ENCODE measurements at places on chromosomes 6 and 20. TPM values are rescaled to one million over a fixed set of nuclear protein-coding genes. Genes with fewer than 3 reads are reported as not detected.

DNA sequence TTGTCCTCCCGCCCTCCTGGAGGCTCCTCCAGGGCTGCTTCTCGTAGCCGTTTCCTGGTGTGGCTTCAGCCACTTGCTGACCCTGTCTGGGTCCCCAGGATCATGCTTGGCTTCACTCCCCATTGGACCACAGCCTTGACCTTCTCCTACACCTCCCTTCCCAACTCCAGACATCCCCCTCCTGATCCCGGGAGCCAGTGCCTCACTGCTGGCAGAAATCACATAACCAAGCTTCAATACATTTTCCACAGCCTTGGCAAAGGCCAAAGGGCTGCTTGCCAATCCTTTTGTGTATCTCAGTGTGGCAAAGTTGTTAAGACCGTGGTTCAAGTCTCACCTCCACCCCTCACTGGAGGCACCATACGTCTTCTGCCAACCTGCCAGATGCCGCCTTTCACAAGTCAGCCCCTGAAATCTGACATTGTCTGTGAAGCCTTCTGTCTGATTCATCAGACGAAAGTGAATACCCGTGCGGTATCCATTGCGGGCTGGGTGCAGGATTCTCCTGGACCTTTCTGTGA, 60.1 kb downstream of the PHACTR3 start:
- DNase-seq: no peak

DNA sequence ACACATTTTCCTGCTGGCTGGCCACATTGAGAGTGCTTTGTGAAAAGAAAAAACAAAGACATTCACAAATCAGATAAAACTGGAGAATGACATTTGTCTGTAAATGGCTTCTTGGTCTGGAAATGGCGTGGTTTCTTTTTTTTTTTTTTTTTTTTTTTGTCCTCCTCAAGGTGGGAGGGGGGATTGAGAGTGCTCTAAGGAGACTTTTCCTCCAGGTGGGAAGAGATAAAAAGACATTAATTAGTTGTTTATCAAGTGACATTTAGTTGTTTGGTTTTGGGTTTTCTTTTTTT, 40.4 kb downstream of the GNAS start:
- no peak for DNase-seq

Gene C6orf15
- not detected for total RNA-seq

DNA sequence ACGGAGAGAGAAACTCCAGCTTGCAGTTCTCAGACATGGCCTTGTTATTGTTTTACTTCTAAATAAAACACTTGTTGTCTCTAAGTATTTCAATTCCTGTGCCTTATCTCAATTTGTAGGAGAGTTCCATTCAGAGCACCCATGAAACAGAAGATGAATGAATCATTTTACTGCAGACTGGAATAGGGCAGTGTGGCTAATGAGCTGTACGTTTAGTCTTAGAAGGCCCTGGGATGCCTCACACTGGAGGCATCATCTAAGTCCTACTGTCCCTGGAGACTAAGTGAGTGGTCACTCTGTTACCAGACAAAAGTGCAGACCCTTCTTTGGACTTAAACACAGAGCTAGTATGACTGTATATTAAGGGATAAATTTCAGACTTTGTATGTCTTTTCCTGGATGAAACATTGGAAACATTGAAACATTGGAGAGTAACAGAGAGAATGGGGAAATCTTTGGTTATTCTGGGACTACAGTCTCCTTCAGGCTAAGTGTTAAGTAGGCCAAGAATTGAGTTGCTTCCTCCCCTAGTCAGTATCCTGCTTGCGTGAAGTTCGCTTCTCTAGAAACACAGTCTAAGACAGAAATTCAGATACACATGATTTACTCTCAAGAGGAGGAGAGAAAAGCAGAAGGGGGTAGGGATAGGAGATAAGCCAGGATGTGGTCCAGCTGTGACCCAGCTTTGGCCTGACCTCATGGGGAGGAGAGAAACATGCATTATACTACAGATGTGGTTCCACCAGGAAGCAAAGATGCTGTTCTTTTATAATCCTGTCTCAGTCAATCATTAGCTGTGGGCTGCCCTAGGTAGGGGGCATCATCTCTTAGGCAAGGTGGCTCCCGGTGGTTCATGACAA, 167.4 kb upstream of the BMP2 start:
- DNase-seq: no peak

Gene FHL5
- total RNA-seq: 6.8 TPM

- no peak for DNase-seq
Observed at GRCh38 chr6:20166210-20166609, 46.1 kb downstream of the MBOAT1 start.

Gene SAMD5
- total RNA-seq: 0.51 TPM

Gene PRL
- total RNA-seq: not detected

GRCh38 chr20:44123251-44123650, 63.7 kb downstream of the JPH2 start:
- DNase-seq: no peak

Gene TPD52L1
- 56.2 TPM for total RNA-seq

DNA sequence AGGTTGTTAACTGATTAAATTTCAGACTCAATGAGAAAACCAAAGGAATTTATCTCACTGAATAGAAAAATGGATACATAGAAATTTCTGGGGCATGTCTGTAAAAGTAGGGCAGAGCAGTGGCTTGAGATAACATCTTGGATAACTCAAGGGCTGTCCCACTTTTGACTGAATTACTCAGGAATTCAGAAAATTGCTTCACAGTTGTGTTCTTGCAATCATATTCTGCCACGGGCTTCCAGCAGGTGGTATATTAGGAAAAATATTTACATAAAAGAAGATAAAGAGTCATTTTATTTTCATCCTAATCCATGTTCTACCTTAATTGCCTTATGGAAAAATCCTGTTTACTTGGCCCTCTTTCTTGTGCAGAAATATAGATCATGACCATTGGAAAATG, 156.4 kb upstream of the AKIRIN2 start:
- DNase-seq: no peak

Gene DEFB124
- not detected for total RNA-seq

Gene CRYBG1
- 1.8 TPM for total RNA-seq

DNA sequence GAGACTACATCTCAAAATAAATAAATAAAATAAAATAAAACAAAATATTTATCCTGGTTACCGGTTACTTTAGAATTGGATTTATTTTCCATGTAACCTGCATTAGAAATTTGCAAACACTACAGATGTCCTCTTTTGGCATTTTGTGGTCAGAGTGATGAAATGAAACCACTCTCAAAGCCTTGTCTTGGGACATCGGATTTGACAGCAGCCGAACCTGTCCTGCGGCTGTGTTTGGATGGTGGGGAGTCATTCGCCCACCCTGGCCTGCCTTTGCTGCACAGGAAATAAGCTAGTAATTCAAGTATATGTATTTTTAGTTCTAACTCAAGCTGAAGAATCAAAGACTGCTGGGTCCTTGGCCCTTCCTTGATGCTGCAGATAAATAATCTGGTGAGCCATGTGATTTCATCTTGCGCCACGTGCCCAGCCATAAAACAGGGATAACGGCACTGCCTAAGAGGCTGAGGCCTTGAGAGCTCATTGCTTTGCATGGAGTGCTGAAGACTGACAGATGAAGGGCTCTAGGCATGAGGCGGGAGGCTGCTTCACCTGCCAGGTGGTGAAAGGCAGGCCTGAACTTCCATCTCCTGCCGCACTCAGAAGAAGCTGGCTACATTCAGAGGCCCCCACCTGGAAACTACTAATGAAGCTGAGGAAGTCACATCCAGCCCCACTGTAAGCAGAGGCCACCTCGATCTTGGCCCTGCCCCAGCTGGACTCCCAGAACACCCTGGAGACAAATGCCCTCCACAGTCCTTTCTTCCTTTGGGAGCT, 76.9 kb downstream of the NOL4L start:
- no peak for DNase-seq

DNA sequence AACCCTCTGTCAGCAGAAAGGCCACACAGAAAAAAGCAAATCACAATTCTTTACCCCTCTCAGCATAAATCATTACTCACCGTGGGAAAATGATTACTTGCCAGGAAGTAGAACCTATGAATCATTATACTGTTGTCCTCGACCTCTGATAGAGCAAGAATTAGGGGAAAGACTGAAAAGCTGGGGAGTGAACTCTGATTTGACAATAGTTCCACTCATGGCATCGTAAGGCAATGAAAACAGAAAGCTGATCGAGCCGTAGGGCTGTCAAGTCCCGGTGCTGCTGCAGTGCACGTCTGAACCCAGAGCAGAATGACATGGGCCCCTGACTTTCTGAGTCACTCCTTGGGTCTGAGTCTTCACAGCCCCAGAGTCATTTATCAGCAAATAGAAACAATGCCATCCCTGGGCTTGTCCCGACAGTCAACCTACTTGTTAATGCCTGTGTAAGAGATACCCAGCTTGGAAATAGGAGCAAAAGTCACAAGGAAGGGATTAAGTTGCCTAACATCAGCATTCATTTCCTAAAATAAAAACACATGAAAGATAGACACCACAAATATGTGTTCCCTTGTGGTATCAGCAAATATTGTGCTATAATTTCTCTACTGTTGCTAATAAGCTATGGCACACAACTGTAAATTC, 224.8 kb upstream of the MARCKS start:
- no peak for DNase-seq

- DNase-seq: no peak
Observed at GRCh38 chr20:58646703-58647102, 4.4 kb upstream of the STX16 start.

Gene DST
- total RNA-seq: 243 TPM

Gene MCHR2
- not detected for total RNA-seq

DNA sequence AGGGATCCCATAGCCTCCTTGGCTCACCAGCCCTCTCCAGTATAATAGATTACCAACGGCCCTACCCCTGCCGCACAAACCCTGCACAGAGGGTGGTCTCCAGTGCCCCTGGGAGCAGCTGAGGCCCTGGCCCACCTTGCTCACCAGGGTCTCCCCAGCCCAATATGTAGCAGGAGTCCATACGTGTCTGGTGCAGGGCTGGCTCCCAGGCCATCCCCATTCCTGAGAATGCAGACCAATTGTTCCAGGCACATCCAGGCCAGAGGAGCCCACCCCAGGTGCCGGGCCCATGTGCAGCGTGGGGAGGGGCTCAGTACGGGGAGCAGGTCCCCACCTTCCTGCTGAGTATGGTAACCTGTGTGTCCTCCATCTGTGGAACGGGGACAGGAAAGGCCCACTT, 251.9 kb downstream of the TAF4 start:
- DNase-seq: no peak

Gene C6orf132
- total RNA-seq: 2.0 TPM

DNA sequence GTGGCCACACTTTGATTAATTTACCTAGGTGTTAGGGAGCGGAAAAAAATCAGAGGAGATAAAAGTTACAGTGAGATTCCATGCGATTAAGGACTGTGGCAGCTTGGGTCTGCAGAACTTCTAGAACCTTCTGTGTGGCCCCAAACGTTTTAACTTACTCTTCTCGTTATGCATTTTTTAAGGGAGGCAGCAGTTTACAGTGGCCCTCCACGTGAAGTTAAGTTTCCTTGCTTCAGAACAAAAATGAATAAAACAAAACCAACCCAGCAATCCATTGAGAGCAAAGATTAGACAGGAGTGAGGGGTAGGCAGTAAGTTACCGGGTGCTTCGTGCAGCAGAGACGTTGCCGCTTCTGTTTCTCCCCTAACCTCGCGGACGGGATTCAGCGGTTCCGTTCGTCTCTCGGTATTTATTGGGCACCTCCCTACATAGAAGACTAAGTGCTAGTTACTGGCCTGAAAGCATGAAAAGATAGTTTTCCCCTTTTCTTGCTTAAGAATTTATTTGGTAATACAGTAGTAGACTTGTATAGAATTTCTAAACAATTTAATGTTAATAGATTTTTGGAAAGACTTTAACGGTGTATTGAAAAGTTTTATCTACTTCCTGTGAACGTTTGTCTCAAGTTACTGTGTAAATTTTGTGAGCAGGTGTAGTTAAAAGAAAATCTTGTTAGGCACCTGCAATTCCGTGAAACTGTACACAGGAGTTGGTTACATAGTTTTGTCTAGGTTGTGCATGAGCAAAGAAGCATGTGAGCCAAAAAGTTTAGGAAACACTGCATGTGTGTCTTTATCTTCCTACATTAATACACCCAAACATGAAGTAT, 1.1 kb downstream of the BAG2 start:
- no peak for DNase-seq

GRCh38 chr6:153485072-153485471, 354.0 kb upstream of the RGS17 start:
- no peak for DNase-seq

DNA sequence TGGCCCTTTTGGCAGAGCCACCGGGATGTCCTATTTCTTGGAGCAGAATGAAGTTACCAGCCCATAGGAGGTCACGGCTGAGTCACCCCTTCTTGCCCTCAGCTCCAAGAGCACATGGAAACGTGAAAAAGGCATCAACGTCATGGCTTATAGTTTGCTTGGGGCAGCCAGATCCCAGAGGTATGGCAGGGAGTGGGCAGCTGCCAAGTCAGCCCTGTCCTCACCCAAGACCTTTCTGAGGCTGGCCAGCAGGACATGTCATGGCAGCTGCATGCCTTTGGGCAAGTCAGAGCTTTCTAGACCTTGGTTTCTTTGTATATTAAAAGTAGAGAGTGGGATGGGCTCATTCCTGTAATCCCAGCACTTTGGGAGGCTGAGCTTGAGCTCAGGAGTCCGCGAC, 8.2 kb upstream of the MDFI start:
- DNase-seq: no peak

DNA sequence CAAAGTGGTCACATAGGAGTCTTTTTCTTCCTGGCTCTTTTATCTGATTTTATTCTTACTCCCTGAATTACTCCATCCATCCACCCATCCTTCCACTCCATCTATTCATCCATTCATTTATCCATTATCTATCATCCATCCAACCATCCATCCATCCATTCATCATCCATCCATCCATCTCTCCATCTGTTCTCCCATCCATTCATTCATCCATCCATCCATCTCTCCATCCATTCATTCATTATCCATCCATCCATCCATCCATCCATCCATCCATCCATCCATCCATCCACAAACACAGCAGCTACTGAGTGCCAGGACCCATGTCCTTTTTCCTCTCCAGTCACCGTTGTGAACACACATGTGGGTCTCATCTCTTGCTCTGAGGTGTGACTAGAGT, 78.5 kb upstream of the NNAT start:
- DNase-seq: no peak

- DNase-seq: no peak
Observed at GRCh38 chr6:80676386-80676785, 569.9 kb downstream of the BCKDHB start.

All from Right ventricle myocardium inferior (tissue), 1 donor.